Occipital lobe (tissue), 3 donors: ENCODE measurements at places on chromosomes 11 and 22.

- no peak for DNase-seq
Observed at GRCh38 chr11:112735470-112735869, 225.8 kb upstream of the NCAM1 start.

GRCh38 chr11:16632295-16633200 is 105.9 kb upstream of the C11orf58 start:
- DNase-seq, result no peak

DNA sequence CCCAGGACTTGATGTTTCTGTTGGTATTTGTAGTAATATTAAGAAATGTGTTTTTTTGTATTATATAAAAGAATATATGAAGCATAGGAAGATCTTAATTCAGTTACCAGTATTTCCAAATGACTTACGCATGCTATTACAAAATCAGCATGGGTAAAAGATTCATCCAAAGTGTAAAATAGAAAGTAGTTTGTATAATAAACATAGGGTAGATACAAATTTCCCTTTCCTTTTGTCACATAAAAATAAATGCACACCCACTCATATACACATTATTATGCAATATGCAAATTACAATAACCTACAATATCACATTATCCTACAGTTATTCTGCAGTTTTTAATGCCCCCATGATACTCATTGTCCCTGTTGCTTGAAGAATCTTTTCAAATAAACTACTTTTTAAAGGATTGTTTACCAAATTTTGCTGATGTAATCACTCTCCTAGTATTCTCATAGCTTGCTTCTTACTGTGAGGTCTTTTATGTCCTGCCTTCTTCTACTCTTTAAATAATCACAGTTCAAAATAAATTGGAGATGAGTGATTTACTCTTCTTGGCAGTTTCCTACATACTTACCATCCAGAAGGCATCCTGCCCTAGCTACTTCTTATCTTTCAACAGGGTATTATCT is 244.0 kb downstream of the CASP12 start:
- DNase-seq, result no peak

- no peak for DNase-seq
Observed at GRCh38 chr11:95922099-95922498, 1.8 kb downstream of the MTMR2 start.

DNA sequence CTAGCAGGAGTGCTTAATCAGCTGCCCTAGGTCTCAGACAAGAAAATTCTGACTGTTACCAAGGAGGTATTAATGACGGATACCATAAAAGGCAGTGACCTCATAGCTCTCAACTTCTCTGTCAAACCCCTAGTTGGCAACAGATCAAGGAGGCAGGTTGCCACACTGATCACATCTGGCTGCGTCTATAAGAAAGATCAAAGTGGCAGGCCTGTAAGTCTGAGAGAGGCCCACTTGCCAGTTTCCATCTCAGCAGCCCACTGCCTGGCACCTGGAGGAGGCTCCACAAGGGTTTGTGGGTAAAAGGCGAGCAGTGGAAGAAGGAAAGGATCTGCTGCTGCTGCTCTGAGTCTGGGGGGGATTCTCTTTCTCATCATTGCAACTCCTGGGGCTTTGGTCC is 239.6 kb upstream of the MPPED2 start:
- DNase-seq, result no peak

- no peak for DNase-seq
Observed at GRCh38 chr11:126589492-126589803, 234.0 kb downstream of the ST3GAL4 start.

- peak; percentile 81 for DNase-seq
Observed at GRCh38 chr22:36191106-36191836, 10.3 kb downstream of the APOL4 start.

GRCh38 chr22:46775850-46776826 is 13.7 kb downstream of the TBC1D22A start:
- DNase-seq, result no peak

DNA sequence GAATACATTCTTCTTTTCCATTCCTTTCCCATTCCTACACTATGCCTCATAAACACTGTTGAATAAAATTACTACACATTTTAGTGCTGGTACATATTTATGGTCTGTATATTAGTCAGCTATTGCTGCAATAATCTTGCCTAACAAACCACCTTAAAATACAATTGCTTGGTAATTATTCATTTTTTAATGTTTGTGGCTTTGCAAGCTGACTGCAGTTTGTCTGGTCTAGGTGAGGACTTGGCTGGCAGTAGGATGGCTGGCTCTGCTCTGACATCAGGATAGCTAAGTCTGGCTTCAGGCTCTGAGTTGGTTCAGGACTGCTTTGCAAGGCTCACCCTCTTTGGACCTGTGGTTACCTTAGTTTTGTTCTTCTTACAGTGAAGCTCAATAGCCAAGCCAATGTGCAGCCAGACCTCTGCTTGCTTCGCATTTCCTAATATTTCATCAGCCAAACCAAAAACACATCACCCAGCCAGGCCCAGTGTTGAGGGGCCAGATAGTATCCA is 913.4 kb upstream of the RAG2 start:
- DNase-seq, result no peak

DNA sequence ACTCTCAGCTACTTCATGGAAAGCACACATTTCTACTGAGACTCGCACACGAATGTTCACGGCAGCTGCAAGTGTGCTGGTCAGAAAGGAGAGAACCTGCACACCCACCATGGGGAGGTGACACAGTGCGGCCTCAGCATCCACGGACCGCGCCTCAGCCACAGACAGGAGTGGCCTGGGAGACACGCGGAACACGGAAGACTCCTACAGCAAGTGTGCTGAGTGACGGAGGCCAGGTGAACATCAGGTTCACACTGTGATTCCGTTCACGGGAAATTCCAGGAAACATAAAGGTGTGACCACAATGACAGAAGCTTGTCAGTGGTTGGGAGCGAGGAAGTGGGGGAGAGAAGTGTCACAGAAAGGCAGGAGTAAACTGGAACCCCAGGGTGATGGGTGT is 13.3 kb upstream of the MOB2 start:
- DNase-seq, result no peak

DNA sequence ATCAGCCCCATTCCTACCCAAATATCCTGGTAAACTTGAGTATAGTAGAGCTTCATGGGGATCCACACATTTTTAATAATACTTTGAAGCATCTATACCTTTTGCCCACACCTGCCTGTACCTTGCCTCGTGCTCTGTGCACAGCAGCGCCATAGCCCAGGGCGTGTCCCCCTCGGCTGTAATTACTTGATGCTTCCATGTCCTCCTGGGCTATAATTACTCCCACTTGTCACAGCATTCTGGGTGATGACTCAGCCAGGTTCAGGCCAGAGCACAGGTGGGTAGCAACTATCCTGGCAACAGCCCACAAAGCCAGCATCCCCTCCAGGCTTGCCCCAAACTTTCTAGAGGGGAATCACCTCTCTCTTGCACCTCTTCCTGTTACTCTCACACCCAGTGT is 23.7 kb upstream of the SLC36A4 start:
- DNase-seq, result no peak

- no peak for DNase-seq
Observed at GRCh38 chr22:21094911-21095772, 49.4 kb downstream of the LRRC74B start.

GRCh38 chr11:76265771-76266241 is 59.5 kb upstream of the WNT11 start:
- no peak for DNase-seq

- no peak for DNase-seq
Observed at GRCh38 chr11:114982141-114982540, 303.8 kb downstream of the NXPE2 start.

DNA sequence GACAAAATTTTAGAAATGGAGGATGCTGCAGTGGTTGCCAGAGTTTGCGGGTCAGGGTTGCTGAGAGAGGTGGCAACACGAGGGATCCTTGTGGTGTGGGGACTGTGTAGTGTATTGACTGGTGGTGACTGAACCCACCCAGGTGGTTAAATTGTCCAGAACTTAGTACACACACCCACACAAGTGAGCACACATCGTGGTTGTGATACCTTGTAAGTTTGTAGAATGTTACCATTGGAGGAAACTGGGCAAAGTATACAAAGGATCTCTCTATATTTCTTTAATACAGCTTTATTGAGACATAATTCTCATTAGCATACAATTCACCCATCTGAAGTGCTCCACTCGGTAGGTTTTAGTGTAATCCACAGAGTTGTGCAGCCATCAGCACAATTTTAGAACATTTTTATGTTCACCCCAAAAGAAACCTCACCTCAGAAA is 56.1 kb downstream of the MED15 start:
- DNase-seq, result no peak

- peak; percentile 25 for DNase-seq
Observed at GRCh38 chr11:118438314-118438931, 2.1 kb downstream of the KMT2A start.

- no peak for DNase-seq
Observed at GRCh38 chr22:31206896-31207687, 5.0 kb upstream of the LIMK2 start.

- DNase-seq, result no peak
Observed at GRCh38 chr11:7612056-7612660, 61.1 kb downstream of the CYB5R2 start.

- peak; percentile 63 for DNase-seq
Observed at GRCh38 chr11:1401656-1402221, 12.0 kb downstream of the BRSK2 start.

DNA sequence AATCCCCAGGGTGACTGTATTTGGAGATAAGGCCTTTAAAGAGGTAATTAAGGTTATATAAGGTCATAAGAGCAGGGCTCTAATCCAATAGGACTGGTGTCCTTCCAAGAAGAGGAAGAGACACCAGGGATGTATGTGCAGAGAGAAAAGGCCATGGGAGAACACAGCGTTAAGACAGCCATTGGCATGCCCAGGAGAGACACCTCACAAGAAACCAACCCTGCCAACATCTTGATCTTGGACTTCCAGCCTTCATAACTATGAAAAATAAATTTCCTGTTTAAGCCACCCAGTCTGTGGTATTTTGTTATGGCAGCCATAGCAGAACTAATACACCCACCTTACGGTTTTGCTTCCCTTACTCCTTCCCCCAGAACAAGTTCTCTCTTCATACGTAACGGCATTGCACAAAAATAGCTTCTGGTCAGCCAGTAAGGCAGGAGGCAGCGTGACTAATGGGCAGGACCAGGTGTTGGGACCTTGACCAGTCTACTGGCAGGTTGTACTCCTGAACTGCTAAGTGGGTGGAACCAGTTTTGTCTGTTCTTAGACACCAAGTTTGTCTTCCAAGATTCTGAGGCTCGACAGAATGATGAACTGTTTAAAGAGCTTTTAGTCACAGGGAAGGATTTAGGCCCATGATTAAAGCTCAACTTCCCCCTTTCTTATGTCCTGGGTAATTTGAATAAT is 31.9 kb upstream of the UPB1 start:
- DNase-seq, result no peak

- no peak for DNase-seq
Observed at GRCh38 chr11:130937051-130937450, 20.8 kb upstream of the SNX19 start.

DNA sequence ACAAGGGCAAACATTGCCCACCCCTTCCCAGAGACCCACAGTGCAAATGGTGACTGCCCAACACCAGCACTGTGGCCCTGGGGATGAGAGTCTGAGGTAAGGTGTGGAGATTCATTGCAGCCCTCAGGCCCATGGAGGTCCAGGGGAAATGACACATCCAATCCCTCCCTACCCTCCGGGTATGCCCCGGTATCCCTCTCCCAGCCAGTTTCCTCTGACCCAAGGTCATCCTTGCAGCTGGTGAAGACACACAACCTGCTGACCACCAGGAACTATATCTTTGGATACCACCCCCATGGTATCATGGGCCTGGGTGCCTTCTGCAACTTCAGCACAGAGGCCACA is 18.9 kb upstream of the UVRAG start:
- no peak for DNase-seq

DNA sequence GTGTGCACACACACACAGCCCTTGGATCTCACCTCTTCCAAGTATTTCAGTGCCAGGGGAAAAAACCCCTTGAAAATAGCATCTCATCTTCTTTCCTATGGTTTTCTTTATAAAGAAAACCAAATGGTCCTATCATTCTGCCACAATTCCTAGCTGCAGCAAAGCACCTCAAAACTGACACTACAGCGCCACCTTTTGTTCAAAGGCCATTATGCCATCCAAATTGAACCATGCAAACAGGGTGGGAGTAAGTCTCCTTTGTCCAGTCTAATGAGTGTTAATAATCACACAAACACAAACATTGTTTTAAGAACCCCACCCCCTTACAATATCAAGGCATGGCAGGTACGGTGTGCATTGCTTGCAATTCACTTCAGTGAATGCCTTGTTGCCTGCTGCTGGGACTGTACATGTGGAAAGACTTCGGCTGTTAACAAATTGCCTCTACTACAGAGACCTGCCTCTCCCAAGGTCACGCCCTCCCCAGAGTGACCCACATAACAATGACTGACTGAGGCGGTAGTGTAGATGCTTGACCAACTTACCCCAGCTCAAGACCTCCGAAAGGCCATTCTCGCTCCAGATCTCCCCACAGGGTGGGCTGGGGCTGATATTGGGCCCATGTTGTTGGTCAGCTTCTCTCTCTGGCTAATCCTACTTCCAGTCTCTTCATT is 31.7 kb downstream of the FAM181B start:
- no peak for DNase-seq

DNA sequence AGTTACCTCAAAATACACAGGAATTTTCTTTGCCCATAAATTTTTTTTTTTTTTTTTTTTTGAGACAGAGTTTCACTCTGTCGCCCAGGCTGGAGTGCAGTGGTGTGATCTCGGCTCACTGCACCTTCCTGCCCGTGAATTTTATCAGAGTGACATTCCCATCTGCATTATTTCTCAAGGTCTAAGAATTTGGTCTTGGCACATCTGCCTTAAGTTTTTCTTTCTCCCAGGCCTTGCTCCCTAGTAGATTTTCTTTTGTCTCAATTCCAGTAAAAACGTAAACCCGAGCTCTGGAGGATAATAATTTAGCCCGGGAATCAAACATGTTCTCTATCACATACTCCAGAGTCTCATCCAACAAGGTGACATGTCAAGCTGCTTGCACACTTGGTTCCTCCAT is 12.4 kb downstream of the TRIM6 start:
- no peak for DNase-seq

- DNase-seq, result no peak
Observed at GRCh38 chr22:37026325-37026724, 6.8 kb downstream of the MPST start.

- DNase-seq, result no peak
Observed at GRCh38 chr11:46305295-46305694, 27.8 kb downstream of the CREB3L1 start.

DNA sequence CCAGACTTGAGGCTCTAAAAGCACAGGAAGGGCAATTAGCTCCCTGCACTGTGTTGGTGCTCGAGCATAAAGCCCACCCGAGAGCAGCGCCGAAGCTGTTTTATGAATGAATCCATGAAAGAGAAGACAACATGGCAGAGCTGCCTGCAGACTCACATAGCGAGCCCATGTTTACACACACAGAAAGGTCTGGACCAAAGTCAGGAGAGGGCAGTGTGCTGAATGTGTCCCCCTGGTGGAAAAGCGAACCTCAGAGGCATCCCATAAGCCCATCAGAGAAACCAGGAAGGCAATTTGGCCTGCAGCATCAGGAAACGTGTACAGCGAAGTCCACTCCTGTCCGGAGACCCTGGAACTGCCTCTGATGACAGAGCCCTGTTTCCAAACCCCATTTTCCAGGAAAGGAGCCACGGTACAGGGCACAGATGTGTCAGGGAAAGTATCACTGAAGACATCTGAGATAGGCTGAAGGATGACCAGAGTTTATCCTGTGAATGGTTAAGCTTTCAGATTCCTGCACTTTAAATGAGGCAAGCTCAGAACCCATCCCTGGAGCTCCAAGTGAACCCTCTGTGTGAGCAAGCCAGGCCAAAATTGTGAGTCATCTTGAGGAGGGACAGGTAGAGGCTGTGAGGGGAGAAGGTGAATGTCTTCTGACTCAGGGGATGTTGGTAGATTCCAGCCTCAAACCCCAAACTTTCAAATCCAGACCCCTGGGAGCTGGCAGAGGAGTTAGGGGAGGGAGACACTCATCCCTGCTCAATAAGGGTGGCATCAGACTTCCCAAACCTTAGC is 36.9 kb downstream of the CHRDL2 start:
- no peak for DNase-seq
